ENCODE measurements at places on chromosomes 5 and 9. TPM values are rescaled to one million over a fixed set of nuclear protein-coding genes. Genes with fewer than 3 reads are reported as not detected.

The FOXI1 gene
- total RNA-seq: not detected

The MYORG gene
- total RNA-seq: 0.80 TPM

The GRIN1 gene
- total RNA-seq: not detected

The TAF11L5 gene
- total RNA-seq: not detected

The MSX2 gene
- 40.2 TPM for total RNA-seq

The IFNA13 gene
- total RNA-seq: not detected

- DNase-seq: no peak
These were observed 391.6 kb downstream of the DMRTA1 start for GRCh38 chr9:22838266-22838665.

DNA sequence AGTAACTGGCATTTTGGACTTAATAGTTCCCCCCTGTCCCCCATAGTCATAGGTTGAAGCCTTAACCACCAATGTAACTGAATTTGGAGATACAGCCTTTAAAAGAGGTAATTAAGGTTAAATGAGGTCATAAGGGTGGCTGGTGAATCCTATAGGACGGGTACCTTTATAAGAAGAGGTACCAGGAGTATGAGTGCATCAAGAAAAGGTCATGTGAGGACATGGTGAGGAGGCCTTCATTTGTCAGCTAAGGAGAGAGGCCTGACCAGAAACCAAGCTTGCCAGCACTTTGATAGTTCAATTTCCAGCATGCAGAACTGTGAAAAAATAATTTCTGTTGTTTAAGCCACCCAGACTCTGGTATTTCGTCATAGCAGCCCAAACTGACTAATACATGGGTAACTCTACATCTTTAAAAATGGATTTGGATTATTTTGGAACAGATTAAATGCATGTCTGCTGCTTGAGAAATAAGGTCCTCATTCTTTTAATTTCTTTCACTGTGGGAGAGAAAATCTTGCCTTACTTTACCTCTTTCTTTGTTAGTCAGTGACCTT, 9.7 kb downstream of the RASA1 start:
- no peak for DNase-seq

GRCh38 chr5:83914662-83915418, 194.2 kb upstream of the HAPLN1 start:
- no peak for DNase-seq

GRCh38 chr5:35069188-35069587, 21.4 kb upstream of the AGXT2 start:
- no peak for DNase-seq

GRCh38 chr9:98607152-98607551, 101.6 kb downstream of the GABBR2 start:
- no peak for DNase-seq

Measured in G401 (cell line).